ENCODE measurements at places on chromosomes 7 and 10.

DNA sequence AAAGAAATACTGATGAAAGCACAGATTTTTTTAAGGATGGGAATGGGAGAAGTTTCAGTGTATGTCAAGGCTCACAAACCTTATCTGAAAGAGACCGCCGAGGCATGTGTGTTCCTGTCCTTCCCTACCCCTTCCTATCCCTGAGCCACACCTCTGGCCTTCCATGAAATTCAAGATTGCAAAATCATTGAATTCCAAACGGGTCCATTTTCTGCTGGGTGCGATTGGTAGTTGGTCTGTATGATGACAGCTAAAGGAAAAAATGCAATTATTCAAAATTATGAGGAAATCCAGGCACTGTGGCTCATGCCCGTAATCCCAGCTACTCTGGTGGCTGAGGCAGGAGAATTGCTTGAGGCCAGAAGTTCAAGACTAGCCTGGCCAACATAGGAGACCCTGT lies 170.1 kb downstream of the ARHGAP12 start:
- no peak for DNase-seq

GRCh38 chr7:37265006-37265405 lies 183.7 kb downstream of the ELMO1 start:
- DNase-seq: no peak

DNA sequence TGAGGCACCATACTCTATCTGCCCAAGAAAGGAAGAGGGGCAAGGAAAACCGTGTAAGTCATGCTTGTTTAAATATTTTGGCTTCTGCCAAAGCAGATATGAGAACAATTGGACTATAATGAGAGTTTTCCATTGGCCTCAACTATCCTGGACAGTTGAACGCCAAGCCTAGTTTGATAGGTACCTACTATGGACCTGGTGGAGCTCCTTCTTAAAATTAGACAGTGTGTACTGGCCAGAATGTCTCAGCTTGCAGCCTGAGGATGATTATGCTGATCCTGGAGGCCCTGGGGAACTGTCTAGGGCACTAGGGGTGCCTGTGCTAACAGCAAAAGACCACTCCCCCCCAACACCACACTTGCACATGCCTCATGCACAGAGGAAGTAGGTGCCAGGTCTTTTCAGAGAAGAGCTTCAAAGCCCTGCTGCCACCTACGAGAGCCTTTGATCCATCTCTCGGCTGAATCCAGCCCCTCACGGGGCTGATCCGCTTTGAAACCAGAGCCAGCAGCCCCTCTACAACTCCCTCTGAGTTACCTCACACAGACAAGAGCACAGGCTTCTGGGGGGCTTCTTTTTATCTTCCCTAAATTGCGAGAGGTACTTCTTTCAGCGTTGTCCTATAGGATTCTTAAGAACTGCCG lies 473.8 kb upstream of the GALNT17 start:
- no peak for DNase-seq

DNA sequence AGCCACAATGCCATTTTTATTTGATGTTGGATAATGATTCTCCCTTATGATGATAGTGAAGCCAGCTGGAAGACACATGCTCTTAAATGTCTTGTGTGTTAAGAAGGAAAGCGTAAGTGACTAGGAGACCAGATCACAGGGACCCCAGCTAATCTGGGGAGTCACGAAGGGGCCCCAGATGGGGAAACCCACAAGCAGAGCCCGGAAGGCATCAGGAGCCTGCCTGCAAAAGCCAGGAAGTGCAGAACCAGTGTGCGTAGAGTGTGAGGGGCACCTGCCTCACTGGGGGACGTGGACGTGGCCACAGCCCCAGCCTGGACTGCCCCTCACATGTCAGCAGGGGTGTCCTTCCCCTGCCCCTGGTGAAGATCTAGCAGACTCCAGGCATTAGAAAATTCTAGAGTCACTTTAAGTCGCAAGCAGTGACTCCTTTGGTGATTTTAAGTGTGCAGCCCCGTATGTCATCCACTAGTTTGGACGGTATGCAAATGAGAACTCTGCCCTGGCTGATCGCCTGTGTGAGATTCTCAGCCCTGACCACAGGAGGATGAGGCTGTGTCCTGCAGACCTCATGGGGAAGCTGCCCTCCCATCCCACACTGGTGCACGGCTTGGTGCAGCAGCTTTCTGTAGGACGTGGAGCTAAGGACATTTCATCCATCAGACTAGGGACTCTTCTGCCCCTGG lies 243.0 kb downstream of the WDR37 start:
- no peak for DNase-seq

DNA sequence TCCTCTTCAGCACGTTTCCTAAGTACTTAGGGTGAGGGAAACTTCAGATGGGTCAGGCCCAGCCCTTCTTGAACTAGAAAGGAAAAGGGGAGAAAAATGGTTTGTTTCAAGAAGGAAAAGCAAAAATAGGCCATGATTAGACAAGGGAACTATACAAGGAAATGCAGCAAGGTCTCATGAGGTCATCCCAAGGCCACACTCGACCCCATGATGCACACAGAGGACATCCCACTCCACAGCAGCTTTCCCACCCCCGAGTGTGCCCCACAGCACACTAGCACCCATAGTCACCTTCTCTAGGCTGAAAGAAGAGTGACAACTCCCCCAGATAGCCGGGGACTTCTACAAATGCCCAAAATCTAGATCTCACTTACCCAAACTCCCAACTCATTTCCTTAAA lies 173.4 kb downstream of the FAM107B start:
- no peak for DNase-seq

Data from NCI-H446 (cell line).